ENCODE measurements at places on chromosomes 2 and 18.
A peak's percentile ranks its signal among the peaks of the same experiment; 100 is the strongest.

DNA sequence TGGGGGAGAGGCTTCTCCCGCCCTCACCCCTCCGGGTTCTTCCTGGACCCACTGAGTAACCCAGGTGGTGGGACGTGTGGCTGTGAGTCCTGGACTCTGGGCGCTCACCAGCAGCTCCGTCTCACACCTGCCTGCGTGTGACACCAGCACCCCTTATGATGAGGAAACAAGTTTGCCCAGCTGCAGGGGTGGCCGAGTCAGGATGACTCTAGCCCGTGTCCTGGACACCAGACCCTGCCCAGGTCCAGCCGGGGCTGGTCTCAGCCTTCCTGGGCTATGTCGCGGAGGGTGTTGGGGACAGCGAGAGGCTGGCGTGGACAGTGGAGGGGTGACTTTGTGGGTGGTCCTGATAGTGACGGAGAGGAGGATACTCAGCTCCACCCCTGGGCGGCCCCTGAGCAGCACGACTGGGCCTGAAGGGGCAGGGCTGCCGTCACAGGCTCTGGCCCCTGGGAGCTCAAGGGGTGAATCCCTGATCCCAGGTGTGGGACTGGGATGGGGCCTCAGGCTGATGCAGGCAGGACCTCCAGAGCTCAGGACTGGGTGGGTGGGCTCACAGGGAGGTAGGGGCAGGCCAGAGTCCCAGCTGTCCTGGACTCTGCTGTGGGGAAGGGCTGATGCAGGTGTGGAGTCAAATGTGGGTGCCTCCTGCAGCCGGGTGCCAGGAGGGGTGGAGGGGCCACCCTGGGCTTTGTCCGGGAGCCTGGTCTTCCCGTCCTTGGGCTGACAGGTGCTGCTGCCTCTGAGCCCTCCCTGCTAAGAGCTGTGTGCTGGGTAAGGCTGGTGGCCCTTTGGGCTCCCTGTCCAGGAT, 3.7 kb downstream of the GPR35 start:
- DNase-seq, result no peak

DNA sequence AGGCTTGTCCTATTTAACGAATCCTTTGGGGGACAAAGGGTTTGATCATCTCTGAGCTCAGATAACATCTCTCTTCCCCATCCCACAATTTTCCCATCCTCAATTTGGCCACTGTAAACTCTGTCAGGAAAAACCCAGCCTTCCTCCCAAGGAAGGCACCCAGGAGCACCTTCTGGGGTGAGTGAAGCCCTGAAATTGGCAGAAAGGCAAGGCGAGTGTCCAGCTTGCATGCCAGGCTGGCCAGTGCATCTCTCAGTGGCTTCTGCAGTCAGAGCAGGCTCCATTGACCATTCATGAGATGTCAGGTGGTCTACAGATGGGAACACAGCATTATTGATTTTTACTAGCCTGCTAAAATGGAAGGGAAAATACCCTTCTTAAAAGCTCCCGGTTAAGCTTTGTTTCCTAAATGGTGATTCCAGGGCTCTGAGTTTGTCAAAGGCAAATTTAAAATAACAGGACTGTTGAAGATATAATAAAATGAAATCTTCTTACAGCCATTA, 83.2 kb upstream of the BOD1L2 start:
- DNase-seq, result no peak

- DNase-seq, result peak; percentile 80
Measured at GRCh38 chr18:50275503-50276036, 5.8 kb downstream of the MBD1 start.

GRCh38 chr2:157420771-157421323, 23.0 kb downstream of the CYTIP start:
- no peak for DNase-seq

- DNase-seq, result no peak
Measured at GRCh38 chr2:131521961-131522781, 5.5 kb upstream of the CCDC74A start.

DNA sequence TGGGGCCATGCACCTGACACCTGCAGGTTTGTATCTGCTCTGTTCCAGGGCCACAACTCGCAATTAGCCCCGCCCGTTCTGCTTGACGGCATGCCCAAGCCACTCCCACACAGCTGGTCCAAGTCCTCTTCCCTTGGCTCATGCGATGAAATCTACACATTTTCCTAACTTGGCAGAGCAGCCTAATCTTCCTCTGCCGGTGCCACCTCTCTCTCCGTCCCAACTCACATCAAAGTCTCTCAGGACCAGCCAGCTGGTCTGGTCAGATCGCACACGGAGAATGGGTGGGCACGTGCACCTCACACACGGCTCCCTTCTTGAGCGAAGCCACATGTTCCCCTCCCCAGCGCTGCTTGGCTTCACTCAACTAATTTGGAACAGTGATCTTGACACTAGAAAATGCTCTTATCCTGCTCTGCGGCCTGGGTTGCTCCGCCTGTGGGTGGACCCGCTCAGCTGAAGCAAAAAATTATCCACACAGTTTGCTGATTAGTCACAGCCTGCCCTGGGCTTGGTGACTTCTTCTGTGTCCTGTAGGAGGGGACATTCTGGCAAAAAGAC, 176.7 kb downstream of the NRP2 start:
- no peak for DNase-seq

- no peak for DNase-seq
Measured at GRCh38 chr2:217267758-217268157, 407.9 kb upstream of the TNP1 start.

GRCh38 chr2:241288324-241288888, 27.1 kb downstream of the HDLBP start:
- DNase-seq, result no peak

GRCh38 chr2:134284119-134284670, 30.3 kb downstream of the MGAT5 start:
- no peak for DNase-seq

DNA sequence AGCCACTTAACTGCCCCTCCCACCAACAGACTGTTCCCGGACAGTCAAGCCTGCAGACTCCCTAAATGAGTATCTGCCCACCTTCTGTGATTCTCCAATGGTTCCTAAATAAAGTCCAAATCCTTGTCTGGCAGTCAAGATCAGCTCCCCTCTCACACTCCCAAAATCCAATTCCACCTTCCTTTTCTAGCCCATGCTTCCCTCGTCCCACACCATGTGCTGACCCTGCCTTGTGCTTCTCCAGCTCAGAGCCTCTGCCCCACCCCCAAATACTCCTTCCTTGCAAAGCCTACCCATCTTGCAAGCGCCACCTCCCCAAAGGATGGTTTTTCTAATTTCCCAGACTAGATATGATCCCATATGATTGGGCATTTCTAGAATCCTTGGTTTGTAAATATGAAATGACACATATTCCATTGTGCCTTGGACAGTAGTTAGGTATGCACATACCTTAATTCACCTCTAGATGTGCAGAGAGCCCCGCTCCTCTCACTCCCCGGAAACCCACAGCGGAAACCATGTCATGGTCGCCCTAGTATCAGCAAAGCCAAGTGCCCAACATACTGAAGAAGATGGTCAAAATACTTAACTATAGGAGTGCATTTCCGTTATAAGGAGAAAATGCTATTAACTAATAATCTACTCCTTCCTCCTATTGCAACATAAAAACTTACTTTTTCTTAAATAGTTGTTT, 97.2 kb downstream of the KCTD1 start:
- peak; percentile 27 for DNase-seq

DNA sequence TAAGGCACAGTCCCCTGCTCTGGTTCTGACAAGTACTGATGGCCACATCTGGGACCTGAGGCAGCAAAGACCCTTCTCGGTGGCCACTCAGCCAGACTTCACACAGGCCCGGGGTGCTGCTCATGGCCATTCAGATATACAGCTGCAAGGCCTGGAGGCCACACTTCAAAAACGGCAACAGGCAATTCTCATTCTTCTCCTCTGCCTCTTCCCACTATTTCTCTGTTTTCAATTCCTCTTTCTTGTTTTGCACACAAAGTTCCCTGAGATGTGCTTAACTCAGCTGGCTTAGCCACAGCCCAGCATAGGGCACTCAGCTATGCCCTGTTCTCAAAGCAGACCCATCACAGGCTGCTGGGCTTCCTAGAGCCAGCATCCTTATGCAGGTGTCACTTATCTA, 29.9 kb downstream of the PTPN18 start:
- DNase-seq, result peak; percentile 80

DNA sequence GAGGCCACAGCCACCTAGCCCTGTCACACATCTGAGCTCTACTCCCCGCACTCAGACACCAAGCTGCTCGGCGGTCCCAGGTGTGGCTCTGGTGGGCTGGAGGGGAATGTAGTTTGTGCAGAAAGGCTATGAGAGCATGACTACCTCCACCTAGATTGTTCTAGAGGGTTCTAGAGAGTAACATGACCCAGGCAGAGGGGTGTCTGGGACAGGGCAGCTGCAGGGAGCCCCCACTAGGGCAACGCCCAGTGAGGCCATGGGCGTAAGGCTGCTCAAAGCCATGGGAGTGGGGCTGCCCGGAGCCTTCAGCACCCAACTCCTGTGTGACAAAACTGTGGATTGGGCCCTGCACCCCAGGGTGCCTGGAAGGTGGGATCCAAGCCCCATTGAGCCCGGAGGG, 511.4 kb upstream of the MYT1L start:
- peak; percentile 73 for DNase-seq

DNA sequence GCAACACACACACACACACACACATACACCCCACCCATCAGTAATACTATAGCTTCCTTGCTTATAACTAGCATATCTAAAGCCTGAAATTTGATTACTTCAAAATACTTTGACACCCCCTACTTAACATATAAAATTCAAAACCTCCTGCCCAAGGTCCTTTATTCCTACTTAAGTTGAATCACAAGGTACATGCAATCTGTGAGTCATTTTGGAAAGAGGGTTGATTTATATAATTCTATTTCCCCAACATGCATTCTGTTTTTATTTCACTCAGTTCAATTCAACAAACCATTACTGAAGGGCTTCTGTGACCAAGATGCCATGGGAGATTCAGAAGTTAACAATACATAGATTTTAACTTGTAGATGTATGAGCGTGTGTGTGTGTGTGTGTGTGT, 420.7 kb downstream of the METTL4 start:
- no peak for DNase-seq

DNA sequence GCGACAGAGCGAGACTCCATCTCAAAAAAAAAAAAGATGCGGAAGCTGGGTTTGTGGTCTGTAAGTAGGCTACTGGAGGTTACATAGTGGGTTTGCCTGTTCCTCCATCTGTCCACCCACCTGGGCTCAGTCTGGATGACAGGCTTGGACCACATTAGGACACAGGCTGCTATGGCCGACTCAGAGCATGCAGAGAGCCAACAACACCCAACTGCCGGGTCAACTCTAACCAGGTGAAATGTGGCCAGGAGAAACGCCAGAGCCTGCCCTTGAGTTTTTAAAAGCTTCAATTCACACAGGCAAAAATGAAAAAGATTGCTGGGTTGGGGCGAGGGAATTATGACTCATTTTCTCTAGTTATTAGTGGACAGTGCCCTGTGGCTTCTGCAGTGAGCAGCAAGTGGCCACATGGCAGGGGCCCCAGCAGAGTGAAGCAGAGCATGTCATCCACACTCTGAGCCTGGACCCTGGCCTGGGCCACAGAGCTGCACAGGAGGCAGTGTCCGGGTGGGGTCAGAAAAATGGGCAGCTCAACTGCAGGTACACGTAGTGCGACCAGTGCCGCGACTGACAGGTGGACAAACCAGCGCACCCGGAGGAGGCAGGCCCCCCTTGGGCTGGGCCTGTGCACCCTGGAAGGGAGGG, 67.4 kb downstream of the BIN1 start:
- DNase-seq, result no peak

DNA sequence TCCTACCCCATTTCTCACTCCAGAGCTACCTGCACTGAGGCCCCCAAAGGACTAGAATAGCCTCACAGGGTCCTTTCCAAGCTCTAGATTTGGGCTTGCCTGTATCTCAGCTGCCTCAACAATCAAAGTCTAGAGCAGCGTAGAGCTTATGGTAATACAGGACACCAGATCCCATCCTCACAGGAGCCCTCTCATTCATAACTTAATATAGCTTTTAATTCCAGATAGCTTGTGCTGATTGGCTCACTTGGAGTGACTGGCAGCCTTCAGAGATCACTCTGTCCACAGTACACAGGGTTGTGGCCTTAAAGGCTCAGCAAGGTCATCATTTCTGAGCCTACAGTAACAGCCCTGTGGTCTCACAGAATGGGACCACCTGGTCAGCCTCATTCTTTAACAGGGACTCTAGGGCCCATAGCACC, 51.4 kb downstream of the ZFP36L2 start:
- no peak for DNase-seq

DNA sequence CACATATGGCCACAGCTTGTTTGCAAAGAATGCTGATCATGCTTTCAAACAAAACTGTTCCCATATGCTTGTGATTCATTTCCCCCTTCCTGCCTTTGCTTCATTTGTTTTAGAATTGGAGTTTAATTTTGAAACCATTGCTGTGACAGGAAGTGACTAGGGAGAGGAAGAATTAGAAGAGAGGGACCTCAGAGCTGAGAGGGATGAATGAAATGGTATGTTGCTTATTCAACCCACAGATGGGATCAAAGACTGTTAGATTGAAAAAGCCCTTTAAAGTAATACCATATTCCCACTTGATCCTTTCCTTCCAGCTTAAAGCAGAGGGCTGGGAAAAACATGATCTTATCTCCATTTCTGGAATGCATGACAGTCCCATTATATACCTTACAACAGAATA, 106.2 kb upstream of the RNF152 start:
- no peak for DNase-seq

DNA sequence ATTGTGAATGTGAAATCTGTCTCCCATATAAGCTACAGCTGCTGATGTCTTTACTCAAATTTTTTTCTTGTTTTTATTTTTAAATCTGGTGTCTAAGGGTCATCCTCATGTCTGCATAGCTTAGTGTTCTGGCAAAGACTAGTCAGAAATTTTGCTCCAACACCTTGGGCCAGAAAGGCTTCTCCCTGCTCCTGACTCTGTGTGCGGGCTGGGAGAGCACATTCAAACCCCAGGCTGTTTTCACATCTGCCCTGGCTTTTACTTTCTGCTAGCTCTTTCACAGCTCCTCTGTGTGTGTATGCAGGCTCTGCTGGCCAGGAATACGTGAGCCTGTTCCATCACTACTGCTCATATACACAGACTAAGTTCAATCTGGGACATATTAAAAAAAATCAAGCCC, 102.9 kb upstream of the RIOK3 start:
- no peak for DNase-seq

- DNase-seq, result no peak
Measured at GRCh38 chr2:149732001-149732685, 144.6 kb upstream of the MMADHC start.

- no peak for DNase-seq
Measured at GRCh38 chr2:214856137-214856536, 46.7 kb upstream of the BARD1 start.

- DNase-seq, result no peak
Measured at GRCh38 chr18:40678318-40678717, 1276.7 kb upstream of the PIK3C3 start.

- no peak for DNase-seq
Measured at GRCh38 chr2:38515155-38516074, 87.3 kb downstream of the HNRNPLL start.

DNA sequence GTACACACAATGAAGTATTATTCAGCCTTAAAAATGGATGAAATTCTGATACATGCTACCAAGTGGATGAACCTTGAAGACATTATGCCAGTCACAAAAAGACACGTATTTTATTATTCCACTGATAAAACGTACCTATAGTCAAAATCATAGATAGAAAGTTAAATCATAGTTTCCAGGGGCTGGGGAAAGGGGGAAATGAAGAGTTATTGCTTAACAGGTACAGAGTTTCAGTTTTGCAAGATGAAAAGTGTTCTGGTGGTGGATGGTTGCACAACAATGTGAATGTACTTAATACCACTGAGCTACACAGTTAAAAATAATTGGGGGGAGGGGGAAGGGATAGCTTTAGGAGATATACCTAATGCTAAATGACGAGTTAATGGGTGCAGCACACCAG, 279.0 kb upstream of the STON1 start:
- DNase-seq, result no peak

- no peak for DNase-seq
Measured at GRCh38 chr2:201280191-201281040, 20.1 kb downstream of the CASP8 start.

All from osteocyte (in vitro differentiated cells).